Kidney (tissue), 22 donors: ENCODE measurements at places on chromosomes 2 and 18.

- DNase-seq: peak; percentile 84
These were observed 467 bp downstream of the PUM2 start for GRCh38 chr2:20350041-20350712.

DNA sequence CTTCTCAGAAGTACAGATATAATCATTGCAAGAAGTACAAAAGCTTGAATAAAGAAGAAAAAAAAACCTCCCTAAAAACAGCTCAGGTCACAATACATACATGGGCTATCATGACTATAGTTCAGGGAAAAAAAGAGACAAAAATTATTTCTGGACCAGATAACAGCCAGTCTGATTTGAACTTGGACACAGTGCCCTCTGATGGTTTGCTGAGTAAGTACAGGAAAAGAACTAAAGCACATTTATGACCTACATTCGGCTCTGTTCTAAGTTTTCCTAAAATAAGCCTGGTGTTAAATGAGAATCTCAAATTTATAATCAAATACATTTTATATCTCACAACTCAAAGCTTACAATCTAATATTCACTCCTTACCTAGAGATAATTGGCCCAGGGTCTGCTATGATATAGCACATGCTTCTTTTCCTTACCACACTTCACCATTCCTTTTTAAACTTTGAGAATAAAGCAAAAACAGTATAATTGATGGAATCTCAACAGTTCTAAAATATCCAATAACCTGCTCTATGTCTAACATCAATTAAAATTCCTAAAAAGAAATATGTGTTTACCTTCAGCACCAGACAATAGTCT lies 81.1 kb downstream of the RAPH1 start:
- no peak for DNase-seq

DNA sequence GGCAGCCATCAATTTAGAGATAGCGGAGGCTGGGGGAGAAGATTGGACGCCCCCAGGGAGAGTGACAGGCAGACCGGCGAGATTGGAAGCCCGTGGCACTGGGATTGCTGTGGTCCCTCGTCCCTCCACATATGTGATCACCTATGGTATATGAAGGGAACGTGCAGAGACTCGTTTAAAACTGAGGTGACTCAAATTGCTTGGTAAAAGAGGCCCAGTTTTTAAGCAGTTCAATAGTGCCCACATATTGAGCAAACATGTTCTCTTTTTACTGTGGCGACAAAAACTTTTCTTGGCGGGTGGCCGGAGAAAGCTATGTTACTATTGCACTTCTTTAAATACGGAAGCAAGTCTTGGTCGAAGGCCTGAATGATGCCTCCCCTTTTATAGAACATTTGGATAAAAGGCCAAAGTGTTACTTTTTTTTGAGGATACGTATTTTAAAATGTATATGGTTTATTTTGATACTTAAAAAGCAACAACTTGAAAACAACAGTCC lies 9.1 kb downstream of the B3GNT2 start:
- DNase-seq: no peak

DNA sequence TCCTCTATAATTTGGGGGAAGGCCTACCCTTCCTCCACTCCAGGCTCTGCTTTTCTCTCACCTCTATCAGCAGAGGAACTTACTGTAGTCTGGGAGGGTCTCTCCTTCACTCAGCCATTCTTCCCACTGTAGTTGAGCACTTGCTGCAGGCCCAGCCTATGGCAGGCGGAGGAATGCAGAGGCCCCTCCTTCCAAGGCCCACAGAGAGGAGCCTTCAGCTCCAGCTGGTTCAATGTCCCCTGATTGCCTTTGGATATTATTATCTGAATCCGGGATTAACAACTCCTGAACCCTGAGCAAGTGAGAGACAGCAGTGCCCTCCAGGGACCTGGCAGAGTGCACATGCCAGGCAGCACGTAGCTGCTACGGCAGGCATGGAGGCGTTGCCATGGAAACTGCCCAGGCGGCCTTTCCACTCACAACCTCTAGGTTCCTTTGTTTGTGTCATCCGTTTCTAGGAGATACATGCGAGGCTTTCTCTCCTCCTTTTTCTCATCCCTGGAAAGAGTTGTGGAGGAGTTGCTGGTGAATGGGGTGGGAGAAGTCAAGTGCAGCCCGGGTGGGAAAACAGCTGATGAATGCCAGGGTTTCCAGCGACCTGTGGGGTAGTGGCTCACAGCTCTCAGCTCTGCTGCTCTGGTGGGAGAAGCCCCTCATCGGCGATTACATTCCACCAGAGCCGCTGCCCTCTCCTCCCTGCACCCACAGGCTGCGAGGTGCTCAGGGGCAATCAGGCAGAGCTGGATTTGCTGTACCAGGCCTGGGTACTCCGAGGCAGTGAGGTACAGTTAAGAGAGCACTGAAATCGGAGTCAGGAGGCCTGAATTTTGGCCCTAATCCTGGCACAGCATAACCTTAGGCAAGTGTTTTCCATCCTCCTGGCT lies 55.3 kb upstream of the HK2 start:
- DNase-seq: peak; percentile 91

GRCh38 chr2:217943446-217944321 lies 59.1 kb downstream of the TNS1 start:
- peak; percentile 93 for DNase-seq

DNA sequence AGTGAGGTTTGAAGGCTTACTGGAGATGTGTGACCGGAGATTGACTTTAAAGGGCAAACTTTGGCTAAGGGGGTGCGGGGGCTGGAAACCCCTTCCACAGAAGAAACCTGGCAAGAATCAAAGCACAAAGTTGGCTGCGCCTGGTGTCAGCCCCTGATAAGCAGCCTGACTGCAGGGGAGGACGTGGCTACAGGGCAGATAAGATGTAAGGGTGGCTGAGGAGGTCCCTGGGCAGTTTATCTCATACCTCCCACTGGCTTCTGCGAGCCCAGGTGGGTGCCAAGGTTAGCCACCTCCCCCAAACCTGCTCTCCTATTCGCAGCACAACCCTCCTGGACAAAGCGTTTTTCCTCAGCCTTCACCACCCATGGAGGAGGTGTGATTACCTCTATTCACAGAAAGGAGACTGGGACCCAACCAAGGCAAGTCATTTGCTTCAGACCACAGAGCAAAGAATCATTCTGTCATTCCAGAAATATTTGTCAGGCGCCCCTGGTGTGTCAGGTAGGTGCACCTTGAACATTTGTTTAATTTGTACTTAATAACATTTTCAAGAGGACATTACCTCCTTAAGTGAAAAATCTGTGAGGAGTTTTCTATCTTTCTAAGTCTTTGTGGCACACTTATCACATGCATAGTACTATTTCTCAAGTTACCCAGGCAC lies 73.1 kb upstream of the IL1R1 start:
- no peak for DNase-seq

- DNase-seq: peak; percentile 81
These were observed 24.9 kb downstream of the BIN1 start for GRCh38 chr2:127081826-127082633.

DNA sequence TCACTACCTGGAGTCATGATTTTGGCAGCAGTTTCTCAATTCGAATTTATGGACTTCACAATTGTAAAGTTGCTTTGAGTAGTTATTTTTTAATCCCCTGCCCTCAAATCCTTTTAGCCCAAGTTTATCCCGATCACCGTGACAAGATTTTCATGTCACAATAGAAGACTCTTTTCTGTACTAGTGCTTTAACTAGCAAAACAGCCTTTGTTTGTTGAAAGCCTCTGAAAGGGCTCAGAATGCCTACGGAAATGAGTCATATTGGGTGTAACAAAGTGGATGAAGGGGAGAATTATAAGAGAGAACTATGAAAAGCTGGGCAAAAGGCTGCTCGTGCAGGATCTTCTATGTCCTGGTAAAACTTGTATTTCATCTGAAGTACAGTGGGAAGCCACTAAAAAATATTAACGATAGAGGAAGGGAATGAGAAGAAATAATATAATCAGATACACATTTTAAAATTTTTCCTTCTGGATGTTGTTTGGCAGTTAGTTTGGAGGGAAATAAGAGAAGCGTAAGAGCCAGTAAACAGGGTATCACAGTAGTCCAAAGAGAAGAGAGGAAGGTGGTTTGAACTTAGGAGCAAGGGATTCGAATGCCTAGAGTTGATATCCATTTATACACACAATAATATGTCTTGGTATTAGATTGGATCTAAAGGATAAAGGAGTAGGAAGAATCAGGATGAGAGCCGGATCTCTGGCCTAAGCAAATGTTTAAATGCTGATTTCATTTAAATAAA lies 114.9 kb downstream of the GALNT13 start:
- DNase-seq: no peak

DNA sequence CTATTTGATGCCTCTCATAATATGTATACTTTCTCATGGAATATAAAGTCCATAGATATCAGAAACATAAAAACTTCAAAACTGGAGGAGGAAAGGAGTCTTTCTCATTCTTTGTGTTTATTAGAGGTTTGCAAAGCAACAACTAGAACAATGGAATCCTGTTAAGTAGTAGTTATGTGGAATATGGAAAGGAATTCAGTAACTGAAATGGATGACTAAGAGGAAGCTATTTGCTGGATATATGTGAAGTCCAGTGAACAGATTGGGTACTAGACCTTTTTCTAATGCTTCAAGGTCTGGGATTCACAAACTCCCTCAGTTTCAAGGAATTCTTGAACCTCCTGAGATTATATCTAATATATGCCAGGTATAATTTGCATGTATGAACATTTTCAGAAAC lies 353.6 kb upstream of the FANCL start:
- no peak for DNase-seq

- peak; percentile 82 for DNase-seq
These were observed 4.7 kb upstream of the CFAP65 start for GRCh38 chr2:219045937-219046550.

DNA sequence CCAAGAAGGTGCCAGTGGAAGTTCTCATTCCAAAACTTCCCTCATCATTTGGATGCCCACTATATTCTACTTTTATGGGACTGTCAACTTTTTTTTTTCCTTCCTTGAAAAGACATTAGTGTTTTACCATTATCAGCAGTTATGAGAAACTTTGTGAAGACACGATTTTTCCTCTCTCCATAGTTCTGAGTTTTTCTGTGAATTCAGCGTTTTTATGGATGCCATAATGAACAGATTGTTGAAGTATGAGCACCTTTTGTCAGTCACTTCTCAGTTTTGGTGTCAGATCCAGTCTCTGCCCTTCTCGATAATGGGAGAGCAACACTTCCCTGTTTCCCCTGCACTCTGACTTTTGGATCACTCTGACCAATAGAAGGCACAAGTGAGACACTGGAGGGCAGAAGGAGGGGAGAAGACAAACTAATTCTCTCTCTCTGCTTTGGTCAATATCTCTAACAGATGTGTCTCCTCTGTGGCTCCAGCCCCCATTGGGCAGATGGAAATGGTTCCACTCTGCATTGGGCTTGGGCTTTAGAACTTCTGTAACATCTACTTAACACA lies 53.5 kb upstream of the FN1 start:
- no peak for DNase-seq

GRCh38 chr2:222504719-222505118 lies 80.4 kb downstream of the SGPP2 start:
- DNase-seq: no peak

DNA sequence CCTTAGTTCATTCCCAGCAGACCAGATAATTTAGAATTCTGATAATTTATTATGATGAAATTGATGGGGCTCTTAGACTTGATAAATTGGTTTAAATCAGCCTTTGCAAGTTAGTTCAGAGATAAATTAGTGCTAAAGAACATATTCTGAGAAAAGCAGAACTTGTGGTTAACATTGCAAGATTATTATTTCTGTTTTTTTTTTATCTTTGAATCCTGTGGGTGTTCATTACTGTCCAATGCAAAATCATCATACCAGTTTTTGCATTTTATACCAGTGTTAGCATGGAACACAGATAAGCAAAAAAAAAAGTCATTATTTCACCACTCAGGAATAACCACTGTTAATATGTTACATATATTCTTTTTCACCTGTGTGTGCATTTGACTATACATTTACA lies 9.1 kb downstream of the SEPTIN2 start:
- no peak for DNase-seq

- DNase-seq: no peak
These were observed 21.6 kb downstream of the TIA1 start for GRCh38 chr2:70226781-70227180.

GRCh38 chr2:101912545-101912944 lies 79.2 kb upstream of the IL1R2 start:
- DNase-seq: no peak
